ENCODE measurements at places on chromosomes 4 and X.

GRCh38 chr4:106496061-106496460 is 127.5 kb upstream of the GIMD1 start:
- no peak for DNase-seq

DNA sequence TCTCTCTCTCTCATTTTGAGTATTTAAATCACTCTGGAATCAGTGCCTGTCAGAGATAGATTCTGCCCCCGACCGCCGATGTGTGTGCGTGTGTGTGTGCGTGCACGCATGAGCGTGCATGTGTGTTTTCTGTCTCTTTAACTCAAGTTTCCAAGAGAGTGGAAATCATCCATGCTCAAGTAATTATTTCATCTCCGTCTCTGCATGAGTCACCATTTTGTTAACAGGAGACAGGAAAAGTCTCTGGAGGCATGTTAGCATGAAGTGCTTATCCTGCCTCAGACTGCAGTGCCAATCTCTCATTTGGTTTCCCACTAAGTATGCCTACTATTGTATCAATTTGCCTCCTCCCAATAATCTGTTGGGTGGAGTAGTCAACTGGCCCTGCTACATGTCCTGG is 182.9 kb upstream of the NHS start:
- DNase-seq: no peak

GRCh38 chr4:7959078-7959477 is 19.4 kb upstream of the AFAP1 start:
- DNase-seq: no peak

DNA sequence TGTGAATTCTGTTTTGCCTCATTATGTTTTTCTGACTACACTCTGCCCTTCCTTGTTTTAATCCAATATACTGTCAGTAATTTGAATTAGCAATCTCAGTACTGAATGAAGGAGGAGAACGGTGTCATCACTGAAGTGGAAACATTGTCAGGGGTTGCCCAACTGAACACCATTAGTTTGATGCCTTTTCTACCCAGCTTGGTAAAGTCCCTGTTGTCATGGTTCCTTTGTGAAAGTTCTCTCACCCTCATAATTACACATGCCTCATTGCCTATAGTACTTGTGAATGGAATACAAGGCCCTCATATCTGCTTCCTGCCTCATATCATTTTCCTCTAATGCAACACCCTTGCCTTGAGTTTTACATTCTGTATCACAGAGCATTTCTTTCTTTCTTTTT is 76.9 kb downstream of the RRAGB start:
- no peak for DNase-seq

GRCh38 chr4:84944947-84945346 is 21.5 kb downstream of the WDFY3 start:
- DNase-seq: peak; percentile 16

- peak; percentile 21 for DNase-seq
These were observed 11.8 kb upstream of the LCORL start for GRCh38 chr4:18033111-18034085.

DNA sequence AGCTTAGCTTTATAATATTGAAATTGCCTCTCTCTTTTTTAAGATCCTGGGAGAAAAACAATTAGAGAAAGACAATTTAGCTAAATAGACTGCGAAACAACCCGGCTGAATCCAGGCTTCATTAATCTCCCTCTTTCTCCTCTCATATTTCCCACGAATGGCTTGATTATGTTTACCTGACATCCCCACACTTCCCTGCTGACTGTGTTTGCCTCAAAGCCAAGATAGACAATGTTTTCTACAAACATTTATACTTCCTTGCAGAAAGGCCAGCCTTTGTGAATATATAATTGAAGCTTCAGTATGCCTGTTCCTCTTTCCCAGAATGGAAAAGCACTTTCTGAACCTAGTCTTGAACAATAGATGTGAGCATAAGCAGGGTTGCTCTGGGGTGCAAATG is 566.8 kb downstream of the PDHA2 start:
- no peak for DNase-seq

- peak; percentile 57 for DNase-seq
These were observed 280.2 kb upstream of the SLC7A11 start for GRCh38 chr4:138522366-138522765.

DNA sequence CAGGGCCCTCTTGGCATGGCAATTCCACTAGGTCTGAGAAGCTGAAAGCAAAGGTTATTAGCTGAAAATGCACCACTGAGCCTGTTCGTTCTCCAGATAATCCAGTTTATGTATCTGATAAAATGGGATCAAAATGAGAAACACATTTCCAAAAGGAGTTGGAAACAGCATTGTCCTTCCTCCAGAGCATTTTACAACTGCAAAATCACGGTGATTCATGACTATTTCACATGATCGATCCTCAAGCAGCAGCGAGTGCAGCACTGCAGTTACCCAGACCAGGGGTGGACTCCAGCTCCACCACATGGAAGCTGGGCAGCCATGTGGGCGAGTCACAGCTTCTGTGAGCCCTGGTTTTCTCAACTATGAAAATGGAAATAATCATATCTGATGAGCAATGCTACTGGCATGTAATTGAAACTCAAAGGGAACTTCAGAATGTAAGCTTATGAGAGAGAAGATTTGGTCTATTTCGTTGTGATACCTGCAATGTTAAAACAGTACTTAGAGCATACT is 78.7 kb upstream of the MSX1 start:
- no peak for DNase-seq

DNA sequence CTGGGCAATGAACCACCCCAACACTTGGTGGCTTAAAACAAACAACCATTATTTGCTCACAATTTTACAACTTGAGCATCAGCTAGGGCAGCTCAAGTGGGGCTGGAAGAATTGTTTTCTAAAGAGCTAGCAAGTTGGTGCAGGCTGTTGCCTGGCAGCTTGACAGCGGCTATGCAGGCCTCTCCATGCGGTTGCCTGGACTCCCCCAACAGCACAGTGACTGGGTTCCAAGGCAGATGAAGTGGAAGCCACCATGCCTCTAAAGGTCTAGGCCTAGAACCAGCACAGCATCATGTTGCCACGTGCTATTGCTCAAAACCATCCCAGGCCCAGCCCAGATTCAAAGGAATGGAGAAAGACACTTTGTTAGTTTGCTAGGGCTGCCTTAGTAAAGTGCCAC is 114.8 kb downstream of the BCOR start:
- no peak for DNase-seq

GRCh38 chr4:188316391-188316790 is 177.2 kb downstream of the TRIML1 start:
- no peak for DNase-seq

DNA sequence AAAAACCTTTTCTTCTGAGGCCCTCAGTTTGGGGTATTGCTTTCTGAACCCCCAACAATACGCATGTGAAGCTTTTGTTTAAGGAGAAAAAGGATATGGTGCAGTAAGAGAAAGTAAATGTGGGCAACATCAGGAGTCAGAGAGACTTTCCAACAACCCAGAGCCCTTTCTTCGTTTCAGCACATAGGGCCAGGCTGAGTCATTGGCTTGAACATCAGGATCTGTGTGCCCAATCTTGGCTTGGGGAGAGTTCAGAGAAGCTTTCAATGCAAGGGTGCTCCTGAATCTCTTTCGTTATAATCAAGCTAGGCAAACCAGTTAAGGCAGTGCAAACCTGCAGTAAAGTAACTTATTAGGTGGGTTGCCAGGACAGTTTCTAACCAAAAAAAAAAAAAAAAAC is 191.2 kb downstream of the FRMPD4 start:
- DNase-seq: no peak

- DNase-seq: no peak
These were observed 69.0 kb downstream of the MRPL1 start for GRCh38 chr4:77931452-77932135.

- DNase-seq: no peak
These were observed 135.8 kb upstream of the PUDP start for GRCh38 chrX:7283741-7284140.

GRCh38 chr4:70181864-70182263 is 13.7 kb upstream of the ODAM start:
- DNase-seq: no peak

- DNase-seq: no peak
These were observed 22.3 kb upstream of the SORCS2 start for GRCh38 chr4:7170012-7170411.

DNA sequence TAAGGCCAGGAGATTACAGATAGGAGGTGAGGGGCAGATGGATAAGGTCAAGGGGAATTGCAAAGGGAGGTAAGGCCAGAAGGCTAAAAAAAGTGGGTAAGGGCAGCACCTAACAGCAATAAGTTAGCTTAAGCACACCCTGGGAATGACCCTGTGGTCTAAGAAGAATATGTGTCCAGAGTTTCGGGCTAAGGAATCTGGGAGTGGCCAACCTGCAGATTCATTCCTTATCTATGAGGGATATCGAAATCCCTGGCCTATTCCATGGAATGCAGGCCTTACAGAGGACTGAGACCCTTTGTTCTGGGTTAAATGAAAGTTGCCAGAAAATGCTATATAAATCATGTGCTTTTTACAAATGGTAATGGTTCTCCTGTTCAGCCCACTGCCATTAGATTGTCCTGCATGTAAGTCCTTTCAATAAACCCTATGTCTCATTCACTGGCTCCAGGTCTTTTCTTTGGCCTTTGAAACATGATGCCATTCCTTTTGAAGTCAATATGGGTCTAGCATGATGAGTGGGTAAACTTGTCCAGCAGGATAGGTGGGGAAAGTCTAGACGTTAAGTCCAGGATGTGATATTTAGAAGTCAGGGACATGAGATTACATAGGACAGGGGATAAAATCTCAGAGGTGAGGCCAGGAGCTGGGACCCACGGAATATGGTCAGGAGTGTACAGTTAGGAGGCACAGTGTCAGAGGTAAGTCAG is 226.2 kb downstream of the TACR3 start:
- DNase-seq: no peak

- DNase-seq: no peak
These were observed 56.5 kb downstream of the ZNF674 start for GRCh38 chrX:46488712-46489111.

DNA sequence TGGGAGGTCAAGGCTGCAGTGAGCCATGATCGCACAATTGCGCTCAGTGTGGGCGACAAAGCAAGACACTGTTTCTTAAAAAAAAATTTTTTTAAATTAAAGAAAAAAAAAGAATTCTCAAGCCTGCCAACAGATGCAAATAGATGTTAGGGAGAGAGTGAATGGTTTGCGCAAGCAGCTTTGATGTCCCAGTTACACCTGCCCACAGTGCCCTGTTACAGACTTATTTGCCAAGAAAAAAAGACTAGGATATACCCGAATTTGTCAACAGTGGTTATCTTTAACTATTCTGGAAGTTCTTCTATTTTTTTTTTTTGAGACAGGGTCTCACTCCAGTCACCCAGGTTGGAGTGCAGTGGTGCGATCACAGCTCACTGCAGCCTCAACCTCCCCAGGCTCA is 44.3 kb upstream of the UGDH start:
- DNase-seq: no peak

DNA sequence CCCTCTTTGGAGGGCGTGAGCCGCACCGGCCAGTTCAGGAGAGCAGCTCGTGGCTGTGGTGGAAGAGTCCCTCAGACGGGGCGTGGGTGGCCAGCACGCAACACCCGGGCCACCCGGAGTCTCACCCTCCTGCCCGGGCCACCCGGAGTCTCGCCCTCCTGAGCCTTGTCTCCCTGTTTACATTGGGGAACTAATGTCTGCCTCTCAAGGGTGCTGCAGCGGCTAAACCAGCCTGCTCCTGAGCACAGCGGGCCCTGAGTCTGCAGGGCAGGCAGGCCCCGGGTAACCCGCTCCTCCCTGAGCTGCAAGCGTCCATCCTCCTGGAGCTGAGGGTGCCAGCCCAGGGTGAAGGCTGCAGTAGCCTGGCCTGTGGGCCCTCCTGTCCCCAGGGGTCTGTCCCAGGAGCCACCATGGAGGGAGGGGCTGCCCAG is 3.0 kb downstream of the PDE6B start:
- no peak for DNase-seq

GRCh38 chrX:1870421-1870820 is 255.6 kb downstream of the ASMT start:
- DNase-seq: no peak

- no peak for DNase-seq
These were observed 24.8 kb downstream of the ARMCX5 start for GRCh38 chrX:102624105-102624504.

DNA sequence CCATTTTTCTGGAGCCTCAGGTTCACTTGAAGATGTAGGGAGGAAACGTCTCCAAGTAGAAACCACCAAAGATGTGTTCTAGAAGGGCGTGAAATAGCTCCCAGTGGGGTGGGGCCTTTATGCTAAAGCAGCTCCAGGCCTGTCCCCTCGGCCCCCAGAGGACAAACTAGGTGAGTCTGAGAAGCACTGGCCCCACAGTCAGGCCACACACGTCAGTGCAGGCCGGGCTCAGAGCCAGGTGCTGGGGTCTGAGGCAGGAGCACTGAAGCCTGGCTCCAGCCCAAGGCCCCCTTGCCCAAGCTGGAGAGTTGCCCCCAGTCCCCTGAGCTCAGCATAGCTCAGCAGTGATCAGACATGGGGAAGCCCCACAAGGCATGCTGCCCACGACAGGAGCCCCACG is 95.4 kb upstream of the PSAPL1 start:
- no peak for DNase-seq

GRCh38 chr4:54496412-54496811 is 161.3 kb upstream of the KIT start:
- no peak for DNase-seq

DNA sequence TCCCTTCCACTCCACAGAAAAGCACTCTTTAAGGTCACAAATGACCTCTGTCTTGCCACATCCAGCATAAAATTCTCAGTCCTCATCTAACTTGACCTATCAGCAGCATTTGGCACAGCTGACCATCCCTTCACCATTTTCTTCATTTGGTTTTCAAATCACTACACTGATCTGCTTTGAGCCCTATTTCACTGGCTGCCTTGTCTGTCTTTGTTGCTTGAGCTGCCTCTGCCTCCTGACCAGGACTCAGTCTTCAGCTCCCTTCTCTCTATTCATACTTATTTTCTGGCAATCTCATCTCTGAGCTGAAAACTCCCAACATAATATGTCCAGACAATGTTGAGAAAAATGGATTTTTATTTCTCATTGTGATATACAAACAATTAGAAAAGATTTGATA is 27.7 kb upstream of the PDE5A start:
- DNase-seq: no peak

GRCh38 chr4:173046818-173047217 is 121.8 kb upstream of the GALNT7 start:
- no peak for DNase-seq

GRCh38 chr4:176217510-176217909 is 22.1 kb upstream of the SPATA4 start:
- no peak for DNase-seq

- no peak for DNase-seq
These were observed 12.4 kb upstream of the RADX start for GRCh38 chrX:106599411-106599810.

- DNase-seq: no peak
These were observed 917 bp downstream of the MYL5 start for GRCh38 chr4:675036-675882.
